Nephron progenitor cell (in vitro differentiated cells): ENCODE measurements at places on chromosomes 4 and X.
A peak's percentile ranks its signal among the peaks of the same experiment; 100 is the strongest.

DNA sequence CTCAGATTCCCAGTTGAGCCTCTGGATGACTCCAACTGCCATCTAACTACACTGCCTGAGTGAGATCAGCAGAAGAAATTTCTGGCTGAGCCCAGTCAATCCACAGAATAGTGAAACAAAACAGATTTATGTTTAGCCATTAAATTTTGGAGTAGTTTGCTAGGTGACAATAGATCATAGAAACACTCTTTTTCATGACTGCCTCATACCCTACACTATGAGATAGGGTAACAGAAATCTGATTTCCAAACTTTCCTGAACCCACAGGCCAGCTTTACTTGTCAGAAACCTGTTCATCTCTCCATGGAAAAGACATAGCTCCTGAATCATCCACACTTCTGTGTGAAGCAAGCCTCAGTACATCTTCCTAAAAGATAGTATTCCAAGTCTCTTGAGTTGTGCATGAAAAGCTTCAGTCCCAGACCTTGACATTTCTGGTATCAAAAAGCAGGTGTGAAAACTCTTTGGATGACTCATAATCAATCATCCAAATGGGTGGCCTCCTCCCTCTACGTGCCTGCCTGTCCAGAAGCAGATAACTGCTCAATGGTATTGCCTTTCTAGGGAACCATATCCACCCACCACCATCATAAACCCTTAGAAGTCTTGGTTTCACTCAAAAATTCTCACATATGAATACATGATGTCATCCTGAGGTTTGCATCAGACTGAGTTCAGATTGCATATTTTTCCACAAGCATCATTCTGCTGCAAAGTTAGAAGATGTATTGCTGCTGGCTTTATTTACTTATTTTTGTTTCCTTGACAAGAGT lies 47.5 kb upstream of the RAP2C start:
- DNase-seq, result no peak

- no peak for DNase-seq
Observed at GRCh38 chr4:147782087-147782781, 50.3 kb downstream of the ARHGAP10 start.

DNA sequence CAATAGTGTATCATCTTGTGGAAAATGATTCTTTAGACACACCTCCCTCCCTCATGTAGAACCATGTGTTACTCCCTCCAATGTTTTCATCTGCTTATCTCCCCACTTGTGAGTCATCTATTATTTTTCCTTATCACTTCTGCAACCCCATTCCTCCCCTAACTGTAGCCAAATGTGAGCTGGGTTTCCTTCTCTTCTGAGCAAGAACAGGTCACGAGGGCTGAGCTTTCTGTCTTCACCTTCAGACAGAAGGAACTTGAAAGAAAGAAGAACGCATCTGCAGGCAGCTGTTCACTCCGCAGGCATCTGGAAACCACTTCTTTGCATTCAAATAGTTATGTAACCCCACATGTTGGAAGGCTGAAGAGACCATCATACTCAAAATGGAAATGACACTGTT lies 1.8 kb downstream of the PPP1R2C start:
- no peak for DNase-seq

- no peak for DNase-seq
Observed at GRCh38 chr4:23169608-23170311, 477.0 kb downstream of the GBA3 start.

DNA sequence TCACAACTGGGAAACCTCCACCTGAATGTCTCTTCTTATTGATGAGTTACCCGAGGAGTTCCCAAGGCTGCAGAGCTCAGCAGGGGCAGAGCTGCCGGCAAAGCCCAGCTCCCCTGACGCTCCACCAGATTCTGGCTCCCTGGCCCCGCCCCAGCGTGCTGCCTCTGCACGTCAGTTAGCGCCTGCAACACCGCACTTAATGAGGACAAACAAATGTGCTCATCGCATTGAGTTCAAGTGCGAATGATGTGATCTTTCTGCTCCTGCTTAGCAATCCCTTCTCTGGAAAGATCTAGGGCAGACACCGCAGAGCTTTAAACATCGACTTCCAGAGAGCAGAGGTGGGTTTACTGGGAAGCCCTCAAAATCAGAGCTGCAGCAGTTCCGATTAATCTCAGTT lies 55.5 kb upstream of the FBXW7 start:
- peak; percentile 71 for DNase-seq

DNA sequence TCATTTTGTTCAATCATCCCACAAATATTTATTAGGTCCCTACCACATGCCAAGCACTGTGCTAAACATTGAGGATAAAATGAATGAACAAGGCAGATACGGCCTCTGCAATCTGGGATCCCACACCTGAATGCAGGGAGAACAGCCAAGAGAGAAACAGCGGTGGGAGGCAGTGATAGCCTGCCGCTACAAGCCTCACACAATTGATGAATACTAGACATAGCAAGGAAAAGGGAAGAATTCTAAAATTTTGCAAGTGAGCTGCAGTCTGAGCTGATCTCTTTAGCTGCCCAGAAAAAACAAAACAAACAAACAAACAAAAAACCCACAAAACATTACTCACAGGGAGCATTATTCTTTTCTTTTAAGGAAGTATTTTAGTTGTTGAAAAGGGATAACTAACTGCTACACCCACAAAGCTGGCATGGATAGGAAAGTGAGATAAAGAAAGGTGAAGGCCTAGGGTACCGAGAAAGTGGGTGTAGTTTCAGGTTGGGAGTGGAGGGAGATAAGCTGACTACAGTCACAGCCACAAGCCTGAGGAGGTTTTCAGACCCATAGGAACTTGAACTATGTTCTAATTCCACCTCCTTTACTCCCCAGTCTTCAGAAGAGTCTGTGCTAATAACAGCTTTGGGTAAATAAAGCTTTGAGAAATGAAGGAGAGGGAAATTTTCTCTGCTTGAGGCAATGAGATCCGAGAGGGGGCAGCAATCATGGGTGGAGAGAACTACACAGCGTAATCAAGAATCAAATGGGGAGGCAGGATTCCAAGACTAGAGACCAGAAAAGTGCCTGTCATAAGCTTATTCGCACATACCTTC lies 85.4 kb downstream of the SH3RF1 start:
- DNase-seq, result no peak

- no peak for DNase-seq
Observed at GRCh38 chr4:34676400-34676799, 1567.9 kb downstream of the ARAP2 start.

DNA sequence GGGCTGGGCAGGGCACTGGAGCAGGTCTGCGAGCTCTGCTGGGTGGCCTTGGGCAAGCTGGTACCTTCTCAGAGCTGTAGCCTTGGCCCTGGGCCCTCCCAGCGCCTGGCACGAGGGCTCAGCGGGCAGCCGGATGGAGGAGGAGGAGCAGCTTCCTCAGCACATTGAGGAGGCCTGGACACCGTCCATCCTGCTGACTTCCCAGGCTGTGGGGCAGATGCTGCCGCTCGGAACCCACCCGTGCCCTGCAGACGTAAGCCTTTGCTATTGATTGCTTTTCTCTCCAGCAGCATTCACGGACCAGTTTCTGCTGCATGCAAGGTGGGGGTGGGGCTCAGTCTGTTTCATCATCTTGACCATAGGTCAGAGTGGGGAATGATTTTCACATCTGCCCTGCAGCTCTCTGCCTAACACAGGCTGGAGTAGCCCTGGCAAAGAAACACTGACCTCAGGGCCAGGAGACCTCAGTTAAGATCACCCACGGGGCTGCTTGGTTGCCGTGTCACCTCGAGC lies 80.7 kb upstream of the PSAPL1 start:
- no peak for DNase-seq

DNA sequence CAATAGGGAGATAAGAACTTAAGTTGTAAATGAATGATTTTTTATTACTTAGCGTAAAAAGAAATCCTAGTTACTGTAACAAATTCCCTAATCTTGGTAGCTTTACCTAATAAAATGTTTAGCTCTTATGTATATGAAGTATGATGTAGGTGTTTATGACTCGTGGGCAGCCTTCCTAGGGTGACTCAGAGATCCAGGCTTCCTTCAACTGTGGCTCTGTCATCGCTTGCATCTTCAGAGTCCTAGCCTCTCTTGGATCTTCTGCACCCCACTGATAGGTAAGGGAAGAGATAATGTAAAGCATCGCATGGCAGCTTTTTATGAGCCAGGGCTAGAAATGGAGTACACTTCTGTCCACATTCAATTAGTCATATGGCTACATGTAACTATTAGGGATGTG lies 165.6 kb upstream of the GLRA2 start:
- DNase-seq, result no peak

DNA sequence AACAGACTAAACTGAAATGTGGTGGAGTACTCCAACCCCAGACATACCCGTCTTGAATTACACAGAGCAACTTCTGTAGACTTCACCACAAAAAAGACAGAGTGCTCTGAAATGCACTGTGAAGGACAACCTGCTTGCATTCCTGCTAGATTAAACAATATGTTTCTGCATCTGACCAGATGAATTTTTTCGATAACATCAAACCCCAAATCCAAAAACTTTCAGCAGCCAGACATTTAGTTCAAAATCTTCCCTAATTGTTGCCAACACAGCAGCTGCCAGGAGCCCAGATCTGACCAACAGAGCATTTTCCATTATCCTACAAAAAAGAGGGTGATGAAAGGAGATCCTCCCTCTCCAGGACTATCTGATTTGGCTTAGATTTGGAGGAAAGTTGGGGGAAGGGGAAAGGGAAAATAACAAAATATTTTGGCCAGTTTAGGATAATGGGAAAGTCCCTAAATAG lies 356.5 kb downstream of the PDGFC start:
- no peak for DNase-seq

DNA sequence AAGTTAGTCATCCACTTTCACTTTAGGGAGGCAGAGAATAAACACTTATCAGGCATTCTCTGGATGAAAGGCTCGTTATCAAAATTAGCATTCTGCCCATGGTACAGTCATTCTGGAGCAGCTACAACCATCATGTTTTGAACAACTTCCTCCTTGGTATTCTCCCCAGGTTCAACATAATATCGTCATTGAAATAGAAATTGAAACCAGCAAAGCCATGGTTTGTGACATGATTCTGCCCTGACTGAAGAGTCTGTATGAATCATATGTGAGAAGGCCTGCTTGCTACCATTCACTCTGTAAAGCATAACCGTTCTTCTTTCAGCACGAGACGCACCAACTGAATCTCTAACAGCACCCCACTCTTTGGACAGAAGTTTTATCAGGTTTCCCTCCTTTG lies 127.5 kb upstream of the RADX start:
- no peak for DNase-seq

DNA sequence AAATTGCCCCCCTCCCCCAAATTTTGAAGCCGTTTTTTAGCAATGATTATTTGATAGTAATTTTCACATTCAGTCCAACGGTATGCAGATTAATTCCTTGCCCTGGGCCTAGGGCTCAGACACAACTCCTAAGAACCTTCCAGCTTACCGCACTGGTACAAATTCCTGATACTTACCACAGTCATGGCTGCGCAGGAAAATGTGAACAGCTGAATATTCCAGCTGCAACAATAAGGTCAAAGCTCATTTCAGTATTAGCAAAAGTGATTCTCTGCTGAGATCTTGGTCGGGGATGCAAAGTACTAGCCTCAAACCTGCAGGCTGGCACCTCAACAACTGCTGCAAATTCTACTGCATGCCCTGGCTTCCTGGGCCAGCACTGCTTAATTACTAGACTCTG lies 3.0 kb downstream of the ATP11C start:
- no peak for DNase-seq

DNA sequence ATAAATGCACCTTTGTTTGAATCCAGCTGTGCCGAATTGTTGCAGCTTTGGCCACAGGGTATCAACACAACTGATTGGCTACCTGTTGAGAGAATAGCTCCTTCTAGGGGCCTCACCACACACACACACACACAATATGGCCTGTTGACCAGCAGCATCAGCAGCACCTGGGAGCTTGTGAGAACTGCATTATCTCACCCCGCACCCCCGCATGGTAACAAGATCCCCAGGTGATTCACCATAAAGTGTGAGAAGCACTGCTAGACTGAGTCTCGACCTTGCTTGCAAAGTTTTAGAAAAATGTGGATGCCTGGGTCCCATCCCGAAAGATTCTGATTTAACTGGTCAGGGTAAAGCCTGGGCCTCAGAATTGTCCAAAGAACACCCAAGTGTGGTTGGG lies 176.9 kb upstream of the PRPS2 start:
- no peak for DNase-seq

GRCh38 chr4:144910723-144911122 lies 187.3 kb downstream of the ANAPC10 start:
- no peak for DNase-seq

- peak; percentile 15 for DNase-seq
Observed at GRCh38 chrX:13816643-13817627, at the start of gene GPM6B. TSS of gene GPM6B (minus strand) at chrX:13817093. CDS start at chrX:13816904, 189 bp downstream.

DNA sequence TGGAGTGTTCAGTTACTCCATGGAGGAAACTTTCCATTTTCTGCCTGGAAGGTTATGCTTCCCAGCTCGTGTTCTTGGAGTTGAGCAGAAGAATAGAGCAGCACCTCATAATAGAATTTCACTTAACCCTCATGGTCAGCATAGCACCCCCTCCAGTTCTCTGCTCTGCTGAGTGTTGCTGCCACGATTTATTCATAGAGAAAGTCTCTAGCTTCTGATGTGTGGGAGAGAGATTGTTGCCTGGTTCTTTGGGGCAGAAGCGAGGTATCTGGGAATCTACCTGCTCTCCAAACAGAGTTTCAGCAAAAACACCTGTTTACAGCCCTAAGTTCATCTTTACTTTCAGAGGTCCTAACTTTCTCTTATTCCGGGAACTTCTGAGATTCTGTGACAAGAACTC lies 3.9 kb upstream of the DTHD1 start:
- no peak for DNase-seq

GRCh38 chrX:69133921-69134542 lies 31.2 kb downstream of the PJA1 start:
- peak; percentile 34 for DNase-seq

GRCh38 chrX:816411-816810 lies 185.8 kb downstream of the SHOX start:
- no peak for DNase-seq
